ENCODE measurements at places on chromosomes 6 and 20.

DNA sequence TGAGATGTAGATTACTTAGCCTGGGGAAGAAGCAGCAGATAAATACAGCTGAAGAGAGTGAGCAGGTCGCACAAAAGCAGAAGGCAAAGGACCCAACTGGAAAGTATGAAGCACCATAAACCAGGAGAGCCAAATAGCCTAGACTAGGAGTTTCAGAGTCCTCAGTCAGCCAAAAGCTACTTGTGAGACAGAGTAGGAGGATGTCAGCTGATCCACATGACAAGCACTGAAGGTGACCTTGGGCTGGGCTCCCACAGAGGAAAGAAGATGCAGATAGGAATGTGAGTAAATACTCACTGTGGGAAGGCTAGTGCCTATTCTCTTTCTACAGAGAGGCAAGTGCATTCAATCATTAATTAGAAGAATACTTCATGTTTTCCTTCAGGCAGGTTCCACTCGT lies 274.0 kb upstream of the POU3F2 start:
- DNase-seq = no peak

GRCh38 chr20:40307997-40308396 lies 381.0 kb downstream of the MAFB start:
- DNase-seq = no peak

DNA sequence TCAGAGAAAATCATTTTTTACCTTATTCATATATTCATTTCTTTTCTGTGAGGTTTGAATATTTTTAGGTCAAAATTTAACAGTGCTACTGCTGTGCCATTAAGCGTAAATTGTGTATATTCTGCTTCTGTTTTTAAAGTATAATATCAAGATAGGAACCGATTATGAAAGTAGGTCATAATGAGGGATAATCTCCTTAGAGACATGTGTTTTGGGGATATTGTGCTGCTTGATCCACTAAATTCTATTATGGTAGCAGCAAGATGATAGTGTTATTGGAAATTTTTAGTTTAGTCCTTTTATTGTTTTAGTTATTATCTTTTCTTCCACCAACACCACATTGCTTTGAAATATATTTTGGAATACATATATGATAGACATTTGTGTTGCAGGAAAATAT lies 244.0 kb downstream of the RIMS1 start:
- DNase-seq = no peak

DNA sequence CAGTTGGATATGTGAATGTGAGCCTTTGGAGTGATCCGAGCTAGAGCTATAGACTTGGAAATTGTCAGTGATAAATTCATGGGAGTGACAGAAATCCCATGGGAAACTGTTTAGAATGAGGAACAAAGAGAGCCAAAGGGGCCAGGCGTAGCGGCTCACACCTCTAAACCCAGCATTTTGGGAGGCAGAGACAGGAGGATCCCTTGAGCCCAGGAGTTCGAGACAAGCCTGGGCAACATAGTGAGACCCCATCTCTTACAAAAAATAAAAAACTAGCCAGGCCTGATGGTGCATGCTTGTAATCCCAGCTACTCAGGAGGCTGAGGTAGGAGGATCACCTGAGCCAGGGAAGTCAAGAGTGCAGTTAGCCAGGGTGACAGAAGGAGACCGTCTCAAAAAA lies 39.3 kb upstream of the SOX4 start:
- no peak for DNase-seq

DNA sequence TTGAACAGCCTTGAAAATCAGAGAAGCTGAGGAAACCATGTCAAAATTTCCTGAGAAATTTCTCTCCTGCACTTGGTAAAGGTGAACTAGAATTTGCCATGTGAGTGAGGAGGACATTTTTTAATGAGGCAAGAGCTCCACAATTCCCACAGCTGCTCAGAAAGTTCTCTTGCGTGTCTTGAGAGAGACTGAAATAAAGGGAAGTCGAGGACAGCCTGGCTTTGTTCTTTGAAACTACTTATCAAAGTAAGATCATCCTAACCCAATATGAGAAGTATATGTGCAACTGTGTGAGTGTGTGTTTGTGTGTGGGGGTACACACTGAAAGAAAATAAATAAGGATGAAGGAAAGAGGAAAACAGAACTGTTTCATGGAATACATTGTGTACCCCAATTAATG lies 163.4 kb downstream of the SLC24A3 start:
- DNase-seq = no peak

DNA sequence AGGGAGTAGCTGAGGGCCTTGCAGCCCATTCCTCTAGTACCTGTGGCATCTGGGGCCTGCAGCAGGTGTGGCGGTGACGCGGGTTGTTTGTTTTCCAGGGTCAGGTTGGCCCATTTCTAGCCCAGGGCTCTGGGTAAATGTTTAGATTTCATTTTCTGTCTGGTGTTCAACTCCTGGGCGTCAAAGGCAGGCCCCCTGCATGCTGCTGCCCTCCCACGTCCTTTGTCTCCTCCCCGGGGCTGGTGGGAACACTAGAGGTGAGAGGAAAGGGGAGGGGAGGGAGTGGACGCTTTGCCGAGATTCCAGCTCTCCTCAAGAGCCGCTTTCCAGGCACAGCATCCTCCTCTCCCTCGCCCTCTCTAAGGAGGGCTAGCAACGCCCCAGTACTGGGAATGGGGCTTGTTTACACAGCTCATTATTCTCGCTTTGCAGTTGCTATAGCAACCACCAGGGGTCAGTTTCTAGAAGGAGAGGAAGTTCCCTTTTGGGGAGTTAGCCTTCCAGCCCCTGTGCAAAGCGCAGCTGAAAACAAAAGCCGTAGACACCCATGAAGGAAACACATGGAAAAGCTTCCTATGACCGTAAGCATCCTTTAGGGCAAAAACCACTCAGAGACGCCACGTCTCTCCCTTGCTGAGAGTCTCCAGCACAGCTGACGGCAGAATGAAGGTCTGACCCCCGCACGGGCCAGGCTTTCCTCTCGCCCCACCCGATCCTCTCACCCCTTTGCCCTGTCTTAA lies 170.6 kb downstream of the LY86 start:
- no peak for DNase-seq

- no peak for DNase-seq
These were observed 96.7 kb upstream of the ARG1 start for GRCh38 chr6:131476362-131476761.

- DNase-seq = no peak
These were observed 62.9 kb downstream of the TENT5A start for GRCh38 chr6:81689580-81689979.

- no peak for DNase-seq
These were observed 350.2 kb upstream of the CDH4 start for GRCh38 chr20:60901831-60902230.

DNA sequence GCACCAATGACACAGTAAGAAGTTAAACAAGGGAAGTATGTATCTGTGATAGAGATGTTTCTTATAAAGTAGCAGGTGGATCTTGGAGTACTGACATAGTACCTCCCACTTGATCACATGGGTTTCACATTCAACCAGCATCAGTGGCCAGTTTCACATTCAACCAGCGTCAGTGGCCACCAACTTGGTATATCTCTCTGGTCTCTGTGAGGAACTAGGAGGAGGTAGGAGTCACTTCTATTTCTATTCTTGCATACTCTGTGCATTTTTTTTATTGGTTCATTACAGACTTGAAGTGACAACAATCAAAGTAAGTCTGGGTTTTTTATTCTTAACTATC lies 200.3 kb upstream of the SIM1 start:
- DNase-seq = no peak

- DNase-seq = no peak
These were observed 191.3 kb downstream of the OR2B2 start for GRCh38 chr6:27720607-27721580.

DNA sequence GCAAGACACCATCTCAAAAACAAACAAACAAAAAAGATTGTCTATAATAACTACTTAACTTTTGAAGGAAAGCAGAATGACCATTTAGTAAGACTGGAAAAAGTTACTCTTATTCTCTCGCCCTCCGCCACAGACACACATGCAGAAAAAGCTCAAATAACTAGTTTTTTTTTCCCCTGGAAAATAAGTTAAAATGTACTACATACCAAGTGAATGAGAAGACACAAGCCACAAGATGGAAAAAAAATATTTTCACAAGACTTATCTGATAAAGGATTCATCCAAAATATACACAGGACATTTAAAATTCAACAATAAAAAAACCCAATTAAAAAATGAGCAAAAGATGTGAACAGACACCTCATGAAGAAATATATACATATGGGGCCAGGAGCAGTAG lies 31.9 kb downstream of the NUDT3 start:
- no peak for DNase-seq

DNA sequence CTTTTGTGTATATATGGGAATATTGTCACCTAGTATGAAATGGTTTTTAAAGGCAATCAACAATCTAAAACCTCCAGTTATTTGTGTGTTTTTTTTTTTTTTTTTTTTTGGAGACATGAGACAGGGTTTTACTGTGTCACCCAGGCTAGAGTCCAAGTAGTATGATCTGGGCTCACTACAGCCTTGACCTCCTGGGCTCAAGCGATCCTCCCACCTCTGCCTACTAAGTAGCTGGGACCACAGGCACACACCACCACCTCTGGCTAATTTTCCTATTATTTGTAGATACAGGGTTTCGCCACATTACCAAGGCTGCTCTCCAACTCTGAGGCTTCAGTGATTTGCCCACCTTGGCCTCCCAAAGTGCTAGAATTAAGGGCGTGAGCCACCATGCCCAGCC lies 349.9 kb downstream of the UTRN start:
- no peak for DNase-seq

DNA sequence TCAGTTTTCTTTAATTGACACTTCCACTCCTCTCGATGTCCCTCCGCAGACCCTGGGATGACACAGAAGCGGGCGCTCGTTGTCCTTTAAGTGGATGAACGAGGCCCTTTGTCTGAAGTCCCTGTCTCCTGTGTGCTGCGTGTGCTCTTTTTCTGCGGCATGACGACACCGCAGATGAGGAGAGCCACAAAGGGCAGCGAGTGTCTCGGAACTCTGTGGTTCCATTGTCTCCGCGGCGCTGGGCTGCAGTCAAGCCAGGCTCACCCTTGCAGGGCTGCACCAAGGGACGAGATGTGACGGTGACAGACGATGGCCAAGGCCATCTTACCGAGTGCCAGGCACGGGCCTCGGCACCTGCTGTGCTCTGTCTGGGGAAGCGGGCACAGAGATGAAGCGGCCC lies 10.6 kb downstream of the PRR18 start:
- DNase-seq = no peak

DNA sequence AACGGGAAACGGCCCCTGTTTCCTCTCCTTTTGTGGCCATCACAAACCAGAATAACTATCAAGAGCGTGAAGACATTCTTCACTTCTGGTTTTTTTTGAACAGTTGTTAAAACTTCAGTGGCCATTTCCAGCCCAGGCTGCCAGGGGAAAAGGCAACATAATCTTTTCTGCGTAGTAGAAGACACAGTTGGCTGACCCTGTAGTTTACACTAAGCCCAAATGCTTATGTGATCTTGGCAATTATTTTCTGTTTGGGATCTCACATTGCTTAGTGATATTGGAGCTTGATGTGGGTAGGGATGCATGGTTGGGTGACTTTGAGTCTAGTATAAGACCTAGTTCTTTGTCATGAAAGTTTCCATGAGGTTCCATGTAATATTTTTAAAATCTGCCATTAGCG lies 449.4 kb upstream of the CDH4 start:
- no peak for DNase-seq

- DNase-seq = no peak
These were observed 9.7 kb upstream of the CCR6 start for GRCh38 chr6:167113047-167113754.

DNA sequence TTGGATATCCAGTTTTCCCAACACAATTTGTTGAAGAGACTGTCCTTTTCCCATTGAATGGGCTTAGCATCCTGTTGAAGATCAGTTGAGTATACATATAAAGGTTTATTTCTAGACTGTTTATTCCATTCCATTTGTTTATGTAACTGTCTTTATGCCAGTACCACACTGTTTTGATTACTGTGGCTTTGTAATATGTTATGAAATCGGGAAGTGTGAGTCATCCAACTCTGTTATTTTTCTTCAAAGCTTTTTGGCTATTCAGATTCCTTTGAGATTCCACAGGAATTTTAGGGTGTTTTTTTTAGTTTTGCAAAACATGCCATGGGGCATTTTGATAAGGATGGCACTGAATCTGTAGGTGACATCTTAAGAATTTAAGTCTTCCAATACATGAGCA lies 188.3 kb downstream of the BMP7 start:
- no peak for DNase-seq

- DNase-seq = no peak
These were observed 437.6 kb downstream of the C6orf118 start for GRCh38 chr6:164871783-164872182.

DNA sequence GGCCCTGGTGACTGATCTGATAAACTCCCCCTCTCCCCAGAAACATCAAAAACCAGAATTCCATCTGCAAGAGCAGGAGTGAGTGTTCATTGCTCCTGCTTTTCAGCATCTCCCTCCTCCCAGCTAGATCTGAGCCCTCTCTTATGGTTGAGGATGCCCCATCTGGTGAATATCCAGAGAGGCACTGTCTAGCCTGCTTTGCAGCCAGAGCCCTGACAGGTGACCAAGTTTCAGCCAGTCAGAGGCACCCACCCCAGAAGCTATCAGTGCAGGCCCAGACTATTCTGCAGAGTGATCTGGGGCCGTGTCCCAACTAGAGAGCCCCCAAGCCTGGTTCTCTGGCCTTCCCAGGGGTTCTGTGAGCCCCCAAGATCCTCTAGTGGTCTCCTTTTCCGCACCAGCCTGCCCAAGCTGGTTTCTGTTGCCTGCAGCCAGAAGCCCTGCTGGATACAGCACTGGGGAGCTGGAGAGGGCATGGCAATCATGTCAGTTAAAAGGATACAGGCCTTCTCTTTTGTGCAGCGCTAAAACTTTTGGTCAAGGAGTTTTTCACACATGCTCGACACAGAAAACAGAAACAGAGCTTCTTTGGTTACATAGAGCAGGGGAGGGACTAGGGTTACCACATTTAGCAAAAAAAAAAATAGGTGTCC lies 6.6 kb upstream of the BMP7 start:
- DNase-seq = no peak

DNA sequence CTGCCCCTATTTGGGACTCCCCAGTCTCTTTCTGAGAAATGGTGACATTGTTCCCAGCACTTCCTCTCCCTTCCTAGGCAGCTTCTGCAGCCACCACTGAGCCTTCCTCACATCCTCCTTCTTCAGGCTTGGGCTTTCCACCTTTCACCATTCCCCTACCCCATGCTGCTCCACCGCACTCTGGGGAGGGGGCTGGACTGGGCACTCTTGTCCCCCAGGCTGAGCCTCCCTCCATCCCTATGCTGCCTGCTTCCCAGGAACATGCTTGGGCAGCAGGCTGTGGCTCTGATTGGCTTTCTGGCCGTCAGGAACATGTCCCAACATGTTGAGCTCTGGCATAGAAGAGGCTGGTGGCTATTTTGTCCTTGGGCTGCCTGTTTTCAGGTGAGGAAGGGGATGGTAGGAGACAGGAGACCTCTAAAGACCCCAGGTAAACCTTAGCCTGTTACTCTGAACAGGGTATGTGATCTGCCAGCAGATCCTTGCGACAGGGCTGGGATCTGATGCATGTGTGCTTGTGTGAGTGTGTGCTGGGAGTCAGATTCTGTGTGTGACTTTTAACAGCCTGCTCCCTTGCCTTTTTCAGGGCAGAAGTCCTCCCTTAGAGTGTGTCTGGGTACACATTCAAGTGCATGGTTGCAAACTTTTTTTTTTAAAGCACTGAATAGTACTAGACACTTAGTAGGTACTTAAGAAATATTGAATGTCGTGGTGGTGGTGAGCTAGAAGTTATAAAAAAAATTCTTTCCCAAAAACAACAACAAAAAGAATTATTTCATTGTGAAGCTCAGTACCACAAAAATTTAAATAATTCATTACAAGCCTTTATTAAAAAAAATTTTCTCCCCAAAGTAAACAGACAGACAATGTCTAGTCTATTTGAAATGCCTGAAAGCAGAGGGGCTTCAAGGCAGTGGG lies 2.1 kb upstream of the CDKN1A start:
- DNase-seq = no peak

- DNase-seq = no peak
These were observed 296.9 kb downstream of the HIVEP2 start for GRCh38 chr6:142648036-142648451.
